ENCODE measurements at places on chromosomes 16 and 17.
A peak's percentile ranks its signal among the peaks of the same experiment; 100 is the strongest.

GRCh38 chr16:75481475-75481874 lies 13.8 kb downstream of the CHST6 start:
- DNase-seq: no peak

- peak; percentile 22 for DNase-seq
Measured at GRCh38 chr17:67109111-67109510, 64.8 kb downstream of the CACNG1 start.

DNA sequence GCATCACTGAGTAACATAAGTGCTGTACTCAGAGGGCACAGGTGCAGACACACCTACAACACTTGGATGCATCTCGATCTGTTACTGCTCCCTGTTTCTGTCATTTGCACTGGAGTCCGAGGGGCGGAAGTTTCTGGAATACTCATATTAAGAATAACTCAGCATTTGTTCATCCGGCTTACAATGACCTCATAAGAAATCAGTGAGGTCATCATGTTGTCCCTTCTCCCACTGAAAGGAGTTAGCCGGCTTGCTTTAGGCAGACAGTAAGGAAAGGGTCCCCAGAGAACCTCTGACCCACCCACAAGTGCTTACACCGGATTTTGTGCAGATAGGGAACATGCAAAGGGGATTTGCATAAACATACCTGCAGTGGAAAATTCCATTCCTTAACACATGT lies 344.7 kb downstream of the HAPSTR1 start:
- no peak for DNase-seq

- no peak for DNase-seq
Measured at GRCh38 chr16:87483481-87483880, 9.3 kb downstream of the ZCCHC14 start.

GRCh38 chr16:81863630-81864352 lies 84.7 kb downstream of the PLCG2 start:
- no peak for DNase-seq

DNA sequence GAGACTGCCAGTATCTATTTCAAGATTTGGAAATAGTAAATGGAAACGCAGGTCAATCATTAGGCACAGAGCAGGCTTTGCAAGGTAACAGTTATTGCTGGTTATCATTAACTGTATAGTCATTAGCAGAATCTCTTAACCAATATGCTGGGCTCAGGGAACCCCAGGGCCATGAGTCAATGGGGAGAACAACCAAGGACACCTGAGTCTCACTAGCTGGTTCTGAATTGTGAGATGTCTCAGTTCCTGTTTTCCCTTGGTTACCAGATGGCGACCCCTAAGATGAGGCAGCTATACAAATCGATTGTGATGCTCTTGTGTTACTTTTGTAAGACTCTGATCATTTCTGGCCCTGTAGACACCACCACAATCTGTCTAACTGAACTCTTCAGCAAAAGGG lies 385.3 kb downstream of the HAPSTR1 start:
- DNase-seq: no peak
